ENCODE measurements at places on chromosomes 16 and 17.

GRCh38 chr17:16940116-16940881 lies 31.6 kb downstream of the TNFRSF13B start:
- no peak for DNase-seq

DNA sequence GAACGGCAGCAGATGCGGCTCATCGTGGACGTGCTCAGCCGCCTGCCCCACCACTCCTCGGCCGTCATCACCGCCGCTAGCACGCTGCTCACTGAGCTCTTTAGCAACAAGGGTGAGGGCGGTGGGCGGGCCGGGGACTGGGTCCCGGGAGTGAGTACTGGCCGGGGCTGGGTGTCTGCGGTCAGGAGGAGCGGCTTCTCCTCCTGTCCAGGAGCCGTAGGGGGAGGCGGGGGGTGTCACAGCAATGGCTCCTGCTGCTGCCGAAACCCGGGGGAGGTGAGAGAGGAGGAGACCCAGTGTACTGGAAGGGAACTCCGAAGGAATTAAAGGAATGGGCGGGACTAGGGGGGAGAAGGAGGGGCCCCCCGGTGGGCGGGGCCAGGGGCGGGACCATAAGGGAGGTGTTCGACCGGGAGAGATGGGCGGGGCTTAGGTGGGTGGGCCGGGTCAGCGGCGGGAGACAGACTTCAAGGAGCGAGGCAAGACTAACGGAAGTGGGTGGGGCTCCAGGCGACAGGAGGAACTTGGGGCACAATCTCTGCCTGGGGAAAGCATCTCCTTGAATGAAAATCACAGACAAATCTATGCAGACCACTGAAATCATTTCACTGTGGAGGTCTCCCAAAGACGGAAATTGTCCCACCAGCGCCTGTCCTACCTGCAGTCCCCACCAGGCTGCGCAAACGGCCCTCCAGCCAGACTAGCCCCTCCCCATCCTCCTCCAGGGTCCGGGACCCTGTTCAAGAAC lies 2.4 kb downstream of the NAGS start:
- peak; percentile 98 for DNase-seq

DNA sequence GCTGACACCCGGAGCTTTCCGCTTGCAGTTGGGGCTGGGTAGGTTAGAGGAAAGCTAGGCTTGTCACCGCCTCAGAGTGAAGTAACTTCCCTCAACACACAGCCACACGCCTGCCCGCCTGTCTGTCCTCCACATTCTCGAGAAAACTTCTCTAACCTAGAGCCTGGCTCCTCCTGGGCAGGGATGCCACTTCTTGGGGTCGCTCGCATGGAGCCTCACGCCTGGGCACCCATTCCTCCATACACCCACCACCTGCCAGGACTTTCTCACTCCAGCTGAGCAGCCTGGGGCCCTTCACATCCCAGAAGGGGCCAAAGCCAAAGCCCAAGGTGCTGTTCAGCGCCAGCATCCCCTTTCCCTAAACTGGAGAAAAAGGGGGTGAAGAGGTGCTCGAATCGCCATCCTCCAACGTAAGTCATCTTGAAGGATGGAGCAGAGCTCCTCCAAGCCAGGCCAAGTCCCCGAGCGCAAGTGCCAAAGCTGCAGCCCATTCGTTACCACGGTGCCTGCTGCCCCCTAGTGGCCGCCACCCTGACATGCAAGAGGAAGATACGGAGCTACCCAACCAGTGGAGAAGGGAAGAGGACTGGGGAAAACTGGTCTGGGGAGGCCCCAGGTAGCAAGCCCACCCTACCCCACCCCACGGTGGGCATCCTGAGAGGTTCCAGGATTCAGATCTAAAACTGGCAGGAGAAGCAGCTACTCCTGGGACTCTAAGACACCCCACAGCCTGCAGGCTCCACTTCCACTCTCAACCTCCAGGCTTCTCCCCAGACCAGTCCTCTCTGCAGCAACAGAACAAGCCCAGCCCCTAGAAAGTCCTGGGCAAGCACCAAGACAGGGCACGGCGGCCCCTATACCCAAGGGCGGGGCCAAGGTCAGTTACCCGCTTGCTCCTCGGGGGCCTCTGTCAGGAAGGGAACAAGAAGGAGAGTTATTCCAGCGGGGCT lies 63.1 kb downstream of the MYO18A start:
- DNase-seq: peak; percentile 77

DNA sequence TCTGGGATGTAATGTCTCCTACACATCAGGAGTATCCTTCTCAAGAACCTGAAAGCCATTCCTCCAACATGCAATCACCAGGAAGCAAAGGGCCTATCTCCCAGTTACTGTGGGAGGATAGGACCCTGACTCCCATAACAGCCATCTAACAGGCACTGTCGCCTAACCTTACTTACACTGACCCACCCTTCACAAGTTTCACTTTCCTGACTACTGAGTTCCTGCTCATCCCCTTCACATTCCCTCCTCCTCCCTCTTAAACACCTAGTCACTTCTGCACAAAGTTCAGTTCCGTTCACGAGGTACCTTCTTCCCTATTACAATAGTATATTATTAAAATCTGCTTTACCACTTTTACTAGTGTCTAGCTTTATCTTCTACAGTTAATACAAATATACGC lies 1.3 kb downstream of the C17orf67 start:
- no peak for DNase-seq

GRCh38 chr17:49871211-49871610 lies 23.3 kb upstream of the TAC4 start:
- no peak for DNase-seq

GRCh38 chr16:57092786-57093411 lies 516 bp downstream of the CPNE2 start:
- peak; percentile 44 for DNase-seq

DNA sequence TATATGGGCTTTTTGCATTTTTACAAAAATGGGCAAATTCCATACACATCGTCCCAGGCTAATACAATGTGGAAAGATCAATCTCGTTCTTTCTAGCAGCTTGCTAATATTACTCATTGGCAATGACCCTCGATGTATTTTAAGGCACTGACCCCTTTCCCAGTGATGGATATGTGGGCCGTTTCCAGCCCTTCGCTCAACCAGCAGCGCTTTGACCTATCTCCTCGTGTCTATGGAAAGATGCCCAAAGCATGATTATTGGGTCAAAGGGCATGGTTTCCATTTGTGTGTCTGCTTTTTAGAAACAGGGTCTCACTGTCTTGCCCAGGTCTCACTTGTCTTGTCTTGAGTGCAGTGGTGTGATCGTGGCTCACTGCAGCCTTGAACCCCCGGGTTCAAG lies 273.8 kb downstream of the MRTFB start:
- DNase-seq: no peak

DNA sequence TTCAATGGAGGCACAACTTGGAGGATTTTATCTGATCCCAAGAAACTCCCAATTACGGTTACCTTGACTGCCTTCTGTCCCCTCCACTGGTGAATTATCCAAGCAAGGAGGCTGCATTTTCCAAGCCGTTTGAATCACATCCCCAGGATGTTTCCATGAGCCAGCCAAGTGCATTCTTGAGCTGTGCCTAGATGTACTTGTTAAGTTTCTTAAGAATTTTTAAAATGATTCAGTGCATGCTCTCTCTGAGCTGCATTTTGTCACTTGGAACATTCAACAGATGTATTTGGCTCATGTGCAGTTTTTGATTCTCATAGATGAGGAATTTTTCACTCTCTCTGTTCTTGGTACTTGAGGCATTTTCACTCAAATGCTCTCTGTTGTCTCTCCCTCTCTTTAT lies 202.6 kb upstream of the MYOCD start:
- DNase-seq: no peak

- DNase-seq: no peak
These were observed 78.2 kb downstream of the AMFR start for GRCh38 chr16:56347166-56347565.

DNA sequence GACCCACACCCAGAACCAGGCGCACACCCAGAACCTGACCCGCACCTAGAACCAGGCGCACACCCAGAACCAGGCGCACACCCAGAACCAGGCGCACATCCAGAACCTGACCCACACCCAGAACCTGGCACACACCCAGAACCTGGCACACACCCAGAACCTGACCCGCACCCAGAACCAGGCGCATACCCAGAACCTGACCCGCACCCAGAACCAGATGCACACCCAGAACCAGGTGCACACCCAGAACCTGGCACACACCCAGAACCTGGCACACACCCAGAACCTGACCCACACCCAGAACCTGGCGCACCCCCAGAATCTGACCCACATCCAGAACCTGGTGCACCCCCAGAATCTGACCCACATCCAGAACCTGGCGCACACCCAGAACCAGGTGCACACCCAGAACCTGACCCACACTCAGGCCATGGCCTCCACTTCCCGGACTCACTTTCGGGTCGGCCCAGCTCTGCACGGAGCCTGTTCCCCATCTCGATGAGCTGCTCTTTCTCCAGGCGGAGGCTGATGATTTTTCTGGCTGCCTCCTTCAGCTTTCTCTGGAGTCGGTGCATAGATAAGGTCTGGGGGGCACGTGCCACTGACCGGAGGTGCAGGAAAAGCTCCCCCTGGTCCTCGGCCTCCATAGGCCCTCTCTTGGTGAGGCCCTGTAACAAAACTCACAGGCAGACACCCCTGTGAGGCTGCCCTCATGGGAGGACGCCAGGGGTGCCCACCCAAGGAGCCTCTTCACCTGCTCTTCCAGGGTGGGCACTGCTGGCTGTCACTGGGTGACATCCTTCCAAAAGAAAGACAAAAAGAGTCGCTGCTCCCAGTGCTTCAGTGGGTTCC lies 53.3 kb upstream of the FASN start:
- no peak for DNase-seq

DNA sequence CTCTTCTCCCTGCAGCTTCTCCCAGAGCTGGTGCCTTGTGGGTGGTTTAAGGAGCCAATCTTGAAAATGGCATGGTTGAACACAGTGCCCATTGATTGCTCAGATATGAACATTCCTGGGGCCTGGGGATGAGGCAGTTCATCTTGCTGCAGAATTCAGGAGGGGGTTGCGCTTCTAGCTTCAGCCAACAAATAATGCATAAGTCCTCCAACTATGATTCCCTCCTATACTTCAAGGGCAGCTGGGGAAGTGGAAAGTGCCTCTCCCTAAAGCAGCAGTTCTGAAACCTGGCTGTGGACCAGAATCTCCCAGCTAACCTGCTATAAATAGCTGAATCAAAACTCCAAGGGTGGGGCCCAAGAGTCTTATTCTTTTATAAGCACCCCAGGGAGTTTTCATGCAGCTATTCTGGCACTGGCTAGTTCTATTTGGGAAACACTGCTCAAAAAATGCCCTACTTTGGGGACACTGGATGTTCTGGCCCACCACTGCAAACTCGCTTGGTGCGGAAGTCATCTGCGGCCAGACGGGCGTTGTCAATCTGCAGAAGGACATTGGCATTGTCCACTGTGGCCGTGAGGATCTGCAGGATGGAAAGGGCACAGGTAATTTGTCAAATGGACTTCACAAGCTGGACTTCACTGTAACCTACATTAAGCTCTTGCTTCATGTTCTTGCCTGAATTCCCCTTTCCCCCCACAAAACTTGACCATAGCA lies 130.3 kb downstream of the CCDC144A start:
- no peak for DNase-seq

GRCh38 chr17:39737206-39737759 lies 455 bp upstream of the GRB7 start:
- DNase-seq: no peak

GRCh38 chr17:7572588-7573323 lies 6.7 kb upstream of the CD68 start:
- peak; percentile 100 for DNase-seq

- no peak for DNase-seq
These were observed 142.0 kb upstream of the CCL2 start for GRCh38 chr17:34113089-34113488.

GRCh38 chr17:73950593-73950914 lies 252.9 kb upstream of the RPL38 start:
- DNase-seq: no peak

GRCh38 chr17:51435641-51436091 lies 175.3 kb downstream of the UTP18 start:
- DNase-seq: peak; percentile 62

DNA sequence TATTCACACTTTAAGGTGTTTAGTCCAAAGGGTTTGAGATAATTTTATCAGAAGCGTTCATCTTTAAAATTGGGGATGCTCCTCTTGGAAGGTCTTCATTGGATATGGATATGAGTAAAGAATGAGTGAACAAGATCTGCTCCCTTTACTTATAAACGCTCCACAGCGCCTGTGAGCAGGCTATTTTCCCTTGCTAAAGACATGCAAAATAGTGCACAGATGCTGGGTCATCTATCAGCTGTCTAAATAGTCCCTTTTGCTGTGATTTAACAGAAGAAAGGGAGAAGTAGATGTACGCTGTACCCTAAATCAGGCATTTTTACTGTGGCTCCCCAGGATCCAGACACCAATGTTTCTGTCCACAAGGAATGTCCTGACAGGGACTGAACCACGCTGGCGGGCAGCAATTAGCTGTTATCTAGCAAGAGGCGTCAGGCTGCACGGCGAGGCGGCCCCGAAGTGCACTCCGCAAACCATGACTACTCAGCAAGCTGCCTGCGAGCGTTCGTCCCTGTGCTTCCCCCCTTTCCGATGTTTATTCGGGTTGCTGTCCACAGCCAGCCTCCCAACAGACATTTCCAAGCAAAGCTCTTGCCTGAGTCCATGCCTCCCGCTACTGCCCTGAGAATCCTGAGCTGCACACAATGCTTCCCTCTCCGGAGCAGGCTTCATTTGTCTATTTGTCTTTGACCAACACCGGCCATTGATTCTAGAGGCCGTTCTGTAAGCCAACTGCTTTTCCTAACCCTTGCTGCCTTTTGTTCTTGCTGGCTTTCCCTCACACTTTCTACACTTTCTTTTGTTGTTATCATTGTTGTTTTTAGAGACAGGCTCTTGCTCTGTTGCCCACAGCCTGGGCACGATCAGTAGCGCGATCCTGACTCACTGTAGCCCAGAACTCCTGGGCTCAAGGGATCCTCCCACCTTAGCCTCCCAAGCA lies 55.7 kb upstream of the CNEP1R1 start:
- DNase-seq: no peak

GRCh38 chr17:77802811-77803220 lies 155.7 kb upstream of the TNRC6C start:
- DNase-seq: no peak

DNA sequence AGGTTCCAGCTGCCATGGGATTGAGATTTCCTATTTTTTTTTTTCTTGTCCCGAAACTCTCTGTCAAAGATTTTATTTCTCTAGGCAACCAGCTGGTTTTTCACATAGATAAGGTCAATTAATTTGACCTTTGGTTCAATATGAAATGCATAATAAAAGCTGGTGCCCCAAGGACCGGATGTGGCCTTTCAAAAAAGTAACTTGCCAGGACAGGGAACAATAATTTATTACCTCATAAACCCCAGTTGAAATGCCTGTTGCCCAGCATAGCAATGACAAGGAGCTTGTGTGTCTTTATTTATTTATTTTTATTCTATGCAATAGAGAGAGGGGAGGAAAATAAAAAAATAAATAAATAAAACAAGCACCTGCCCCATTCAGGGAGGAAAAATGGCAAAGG lies 472.7 kb downstream of the KCNJ2 start:
- no peak for DNase-seq

- peak; percentile 56 for DNase-seq
These were observed 613 bp downstream of the ECI1 start for GRCh38 chr16:2250652-2251295.

Data from CD4-positive, alpha-beta T cell treated with Interleukin-10 for 1 hour (primary cell).